ENCODE measurements at places on chromosomes 2 and 18.

- no peak for DNase-seq
These were observed 40.5 kb upstream of the POLE4 start for GRCh38 chr2:74917702-74918619.

DNA sequence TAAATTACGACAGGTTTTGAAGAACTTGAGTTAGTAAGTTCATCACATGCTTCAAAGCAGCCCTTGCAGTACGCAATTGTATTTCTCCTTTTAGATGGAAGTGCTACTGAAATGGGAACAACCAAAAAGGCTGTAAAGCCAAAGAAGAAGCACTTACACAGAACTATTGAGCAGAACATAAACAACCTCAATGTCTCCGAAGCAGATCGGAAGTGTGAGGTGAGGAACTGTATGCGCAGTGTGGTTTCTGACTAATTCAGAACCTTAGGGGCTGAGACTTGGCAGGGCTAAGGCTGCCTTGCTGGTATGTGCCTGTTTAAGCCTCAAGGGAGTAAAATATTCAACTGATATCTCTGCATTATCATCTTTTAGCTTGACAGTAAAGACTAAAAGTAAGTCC lies 8.4 kb downstream of the NCAPH start:
- DNase-seq, result no peak

DNA sequence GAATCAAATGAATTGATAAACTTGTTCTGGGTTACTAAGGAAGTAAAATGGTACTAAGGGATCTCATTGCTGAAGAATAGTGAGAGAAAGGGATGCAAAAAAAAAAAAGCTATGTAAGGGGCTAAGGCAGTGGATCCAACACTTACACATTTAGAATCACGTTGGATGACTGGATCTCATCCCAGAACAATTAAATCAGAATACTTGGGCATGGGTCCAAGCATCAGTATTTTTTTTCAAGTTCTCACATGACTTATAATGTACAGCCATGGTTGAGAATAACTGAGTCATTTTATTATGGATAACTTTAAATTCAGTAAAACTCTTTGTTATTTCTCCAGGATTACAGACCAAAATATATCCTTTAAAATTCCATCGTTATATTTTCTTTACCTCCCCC lies 8.5 kb downstream of the DSC1 start:
- no peak for DNase-seq

- DNase-seq, result no peak
These were observed 9.5 kb downstream of the HK2 start for GRCh38 chr2:74843433-74843832.

GRCh38 chr2:232744963-232745362 lies 31.4 kb downstream of the KCNJ13 start:
- DNase-seq, result no peak

Measured in C1 segment of cervical spinal cord (tissue), 14 donors.